ENCODE measurements at places on chromosomes 5 and 9. TPM values are rescaled to one million over a fixed set of nuclear protein-coding genes. Genes with fewer than 3 reads are reported as not detected.

The MPDZ gene
- 65.6 TPM for total RNA-seq

The SOX30 gene
- not detected for total RNA-seq

GRCh38 chr9:134734270-134734669 is 92.7 kb downstream of the COL5A1 start:
- DNase-seq: peak; percentile 4

- DNase-seq: peak; percentile 29
Measured at GRCh38 chr5:33343676-33344327, 97.0 kb upstream of the TARS1 start.

DNA sequence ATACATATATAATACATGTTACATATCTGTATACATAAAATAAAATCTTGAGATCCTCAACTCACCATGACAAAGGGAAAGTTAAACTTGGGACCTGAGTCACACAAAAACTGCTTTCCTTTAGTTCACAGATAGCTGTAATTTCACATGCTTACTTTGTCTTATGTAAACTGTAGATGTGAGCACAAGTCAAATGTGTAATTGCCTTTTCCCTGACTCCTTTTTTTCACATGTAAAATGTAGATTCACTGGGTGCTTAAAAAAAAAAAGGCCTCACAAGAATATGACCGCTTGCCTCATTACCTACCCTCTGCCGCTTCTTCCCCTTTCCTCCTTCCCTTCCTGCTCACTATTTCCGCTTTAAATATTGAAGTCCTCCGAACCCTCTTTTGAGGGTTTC is 21.9 kb upstream of the FAM169A start:
- no peak for DNase-seq

Measured in dermis microvascular lymphatic vessel endothelial cell (primary cell).